Left hindlimb (tissue), 1 donor: ENCODE measurements at places on chromosomes 2 and 18.
A peak's percentile ranks its signal among the peaks of the same experiment; 100 is the strongest.

DNA sequence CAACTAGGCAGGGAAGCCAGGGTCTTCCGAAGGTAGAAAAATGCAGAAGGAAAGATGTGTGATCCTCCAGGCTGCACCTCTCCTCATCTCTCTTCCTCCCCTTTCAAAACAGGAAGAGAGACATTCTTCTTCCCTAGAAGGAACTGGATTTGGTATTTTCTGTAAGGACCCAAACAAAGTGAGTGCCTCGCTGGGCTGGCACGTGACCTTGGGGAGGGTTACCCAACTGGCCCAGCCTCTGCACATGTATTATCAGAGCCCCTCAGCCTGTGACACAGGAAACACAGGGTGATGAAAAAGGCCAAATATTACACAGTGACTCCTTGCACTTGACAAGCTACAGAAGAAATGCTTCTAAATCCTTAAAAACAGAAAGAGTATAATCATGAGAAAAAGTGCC lies 2.3 kb downstream of the HJURP start:
- no peak for DNase-seq

DNA sequence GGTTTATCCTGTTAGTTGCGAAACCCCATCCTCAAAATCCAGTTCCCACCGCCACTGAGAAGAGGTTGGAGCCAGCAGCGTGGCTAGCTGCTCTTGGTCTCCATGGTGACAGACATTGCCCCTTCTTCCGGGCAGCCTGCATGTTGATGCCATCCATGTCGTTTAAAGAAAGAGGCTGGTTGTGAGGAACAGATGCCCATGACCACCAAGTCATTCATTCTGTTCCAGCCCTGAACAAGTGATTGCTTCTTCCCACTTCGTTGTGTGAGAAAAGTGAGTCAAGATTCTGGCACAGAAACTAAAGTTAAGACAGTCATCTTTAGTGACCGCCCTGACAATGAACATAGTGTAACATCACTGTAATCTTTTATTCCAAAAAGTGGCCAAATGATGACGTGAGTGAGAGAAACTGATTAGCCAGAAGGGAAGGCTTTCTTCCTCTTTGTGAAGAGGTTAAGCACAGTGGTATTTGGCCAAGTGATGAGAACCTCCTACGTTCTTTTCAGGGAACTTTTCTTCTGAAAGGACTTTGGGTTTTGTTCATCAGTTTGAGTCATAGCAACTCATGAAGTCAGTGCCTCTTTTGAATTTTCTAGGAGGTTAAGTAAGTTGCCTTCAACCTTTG lies 272.5 kb downstream of the GALR1 start:
- no peak for DNase-seq

DNA sequence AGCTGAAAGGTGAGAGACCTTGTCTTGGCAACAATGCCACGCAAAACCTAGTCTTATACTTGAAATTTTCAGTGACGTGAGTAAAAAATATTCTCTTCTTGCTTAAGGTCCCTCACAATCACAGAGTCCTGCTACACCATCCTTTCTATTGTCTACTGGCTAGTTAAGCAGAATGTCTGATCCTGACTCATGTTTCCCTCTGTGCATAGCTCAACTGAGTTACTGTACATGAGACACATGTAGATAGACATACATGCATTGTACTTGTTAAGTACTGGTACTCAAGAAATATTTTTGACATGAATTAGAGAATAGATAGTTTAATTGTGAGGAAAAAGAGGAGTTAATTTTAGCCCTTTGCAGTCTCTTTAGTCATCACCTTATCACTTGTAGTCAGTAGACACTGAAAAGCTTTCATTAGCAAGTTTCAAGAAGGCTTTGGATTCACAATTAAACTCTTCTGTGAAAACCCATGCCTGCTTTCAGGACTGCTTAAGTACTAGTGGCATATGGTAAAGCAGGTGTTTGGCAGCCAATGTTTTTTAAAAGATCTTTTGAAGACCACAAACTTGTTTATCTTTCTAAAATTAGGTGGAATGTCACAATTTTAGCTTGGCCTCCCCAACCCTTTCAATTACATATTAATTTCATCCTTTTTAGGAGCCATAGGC lies 158.7 kb upstream of the CCDC150 start:
- no peak for DNase-seq

GRCh38 chr2:18825838-18826237 lies 236.5 kb upstream of the NT5C1B start:
- DNase-seq = no peak

DNA sequence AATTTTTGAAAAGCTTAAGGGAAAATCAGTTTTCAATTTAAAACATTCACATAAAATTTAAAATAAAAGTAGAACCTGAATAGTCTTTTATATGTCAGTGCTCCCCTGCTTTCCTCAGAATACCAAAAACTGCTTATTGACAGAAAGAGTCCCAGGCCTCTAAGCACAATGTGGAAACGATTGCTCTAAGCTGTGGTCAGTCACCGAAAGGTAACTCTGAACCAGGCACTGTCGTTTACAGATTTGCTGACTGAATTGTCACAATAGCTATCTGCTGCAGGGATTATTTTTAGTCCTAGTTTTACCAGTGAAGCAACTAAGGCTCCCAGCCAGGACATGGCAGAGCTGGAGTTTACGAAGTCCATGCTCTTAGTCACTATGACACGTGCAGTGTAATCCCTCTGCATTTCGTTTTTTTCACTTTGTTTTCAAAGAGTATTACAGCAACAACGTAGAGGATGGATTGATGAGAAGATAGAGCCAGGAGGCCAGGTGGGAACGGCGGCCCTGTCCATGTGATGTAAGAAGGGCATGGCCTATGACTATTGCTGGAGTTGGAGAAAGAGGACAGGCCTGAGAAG lies 28.1 kb upstream of the TMEM247 start:
- DNase-seq = no peak

GRCh38 chr2:71944806-71945602 lies 202.7 kb downstream of the CYP26B1 start:
- DNase-seq = peak; percentile 82

DNA sequence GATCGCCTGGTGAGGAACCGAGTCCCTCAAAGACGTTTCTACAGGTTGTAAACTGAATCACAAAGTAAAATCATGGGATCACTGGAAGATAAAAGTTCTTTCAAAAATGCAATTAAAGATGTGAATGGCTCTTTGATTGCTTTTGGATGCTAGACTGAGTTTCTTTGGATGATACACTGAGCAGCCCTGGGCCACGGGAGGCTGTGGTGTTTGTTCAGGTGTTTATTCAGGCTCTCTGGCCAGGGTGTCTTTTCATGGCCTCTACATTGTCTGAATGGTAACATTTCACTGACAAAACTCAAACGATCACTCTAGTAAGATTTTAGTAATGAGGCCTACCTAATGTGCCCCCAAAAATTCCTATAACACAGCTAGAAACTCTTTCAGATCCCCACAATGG lies 48.4 kb upstream of the SPATS2L start:
- DNase-seq = no peak

DNA sequence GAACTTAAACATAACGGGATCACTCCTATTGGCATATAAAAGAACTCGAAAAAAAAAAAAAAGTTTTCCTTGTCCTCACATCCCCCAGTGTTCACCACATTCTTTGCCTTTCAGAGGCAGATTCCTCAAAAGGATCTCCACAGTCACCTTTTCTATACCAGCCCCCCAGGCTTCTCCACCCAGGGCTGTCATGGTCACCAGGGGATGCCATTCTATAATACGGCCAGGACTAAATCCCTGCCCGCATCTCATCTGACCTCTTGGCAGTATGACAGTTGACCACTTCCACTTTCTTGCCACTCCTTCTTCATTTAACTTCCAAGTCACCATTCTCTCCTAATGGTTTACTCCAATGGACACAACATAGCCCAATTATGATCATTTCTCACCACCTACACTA lies 29.3 kb downstream of the SOS1 start:
- DNase-seq = no peak

DNA sequence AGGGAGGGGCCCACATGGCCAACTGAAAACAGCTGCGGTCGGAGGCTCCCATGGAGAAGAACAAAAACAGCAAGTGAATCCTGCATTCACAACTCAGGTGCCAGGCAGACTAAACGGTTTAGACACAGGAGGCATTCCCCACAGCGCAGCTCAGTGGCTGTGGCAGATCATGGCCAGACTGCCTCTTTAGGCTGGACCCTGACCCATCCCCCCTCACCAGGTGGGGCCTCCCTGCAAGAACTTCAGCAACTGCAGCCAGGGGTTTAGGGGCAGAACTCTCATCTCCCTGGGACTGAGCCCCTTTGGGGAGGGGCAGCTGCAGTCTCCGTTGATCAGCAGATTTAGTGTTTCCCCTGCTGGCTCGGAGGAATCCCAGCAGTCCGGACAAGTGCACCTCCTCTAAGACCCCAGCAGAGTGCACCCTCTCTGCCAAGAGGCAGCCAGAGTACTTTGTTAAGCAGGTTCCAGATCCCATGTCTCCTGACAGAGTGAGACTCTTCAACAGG lies 346.7 kb downstream of the SS18 start:
- no peak for DNase-seq

DNA sequence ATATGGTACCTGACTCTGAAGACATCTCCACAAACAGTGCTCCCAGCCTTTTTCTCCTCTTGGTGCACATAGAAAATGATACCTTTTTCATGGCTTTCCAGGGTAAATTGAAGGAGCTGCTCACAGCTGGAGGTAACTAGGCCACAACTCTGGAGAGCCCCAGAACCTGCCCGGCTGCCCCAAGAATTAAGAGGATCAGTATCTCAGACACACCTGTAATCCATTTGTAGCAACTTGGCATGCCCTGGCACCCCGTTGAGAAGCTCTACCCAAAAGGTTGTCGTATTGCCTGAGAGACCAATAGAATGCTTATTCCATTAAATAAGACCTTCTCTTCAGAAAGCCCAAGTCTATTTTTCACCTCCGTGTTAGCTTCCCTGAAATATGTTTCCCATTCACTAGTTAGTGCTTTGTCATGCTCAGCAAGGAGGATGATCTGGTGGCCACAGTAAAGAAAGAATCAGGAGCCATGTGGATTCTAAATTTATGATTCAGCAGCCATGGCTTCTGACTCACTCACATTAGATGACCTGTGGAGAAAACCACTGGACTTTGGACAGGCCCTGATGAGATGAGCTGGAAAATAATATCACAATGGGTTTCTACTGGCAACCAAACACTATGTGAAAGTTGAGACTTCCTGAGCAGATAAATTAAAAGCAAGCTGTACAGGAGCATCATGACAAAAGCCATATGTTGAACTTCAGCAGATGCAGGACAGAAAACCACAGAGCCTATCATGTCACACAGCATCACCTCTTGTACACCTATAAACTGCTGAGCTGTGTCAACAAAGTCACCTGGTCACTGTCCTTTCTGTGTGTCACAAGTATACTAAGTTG lies 253.3 kb upstream of the OSR1 start:
- DNase-seq = no peak

- peak; percentile 79 for DNase-seq
Measured at GRCh38 chr2:11406958-11407381, 59.0 kb downstream of the E2F6 start.
